ENCODE measurements at places on chromosomes 7 and 10.

DNA sequence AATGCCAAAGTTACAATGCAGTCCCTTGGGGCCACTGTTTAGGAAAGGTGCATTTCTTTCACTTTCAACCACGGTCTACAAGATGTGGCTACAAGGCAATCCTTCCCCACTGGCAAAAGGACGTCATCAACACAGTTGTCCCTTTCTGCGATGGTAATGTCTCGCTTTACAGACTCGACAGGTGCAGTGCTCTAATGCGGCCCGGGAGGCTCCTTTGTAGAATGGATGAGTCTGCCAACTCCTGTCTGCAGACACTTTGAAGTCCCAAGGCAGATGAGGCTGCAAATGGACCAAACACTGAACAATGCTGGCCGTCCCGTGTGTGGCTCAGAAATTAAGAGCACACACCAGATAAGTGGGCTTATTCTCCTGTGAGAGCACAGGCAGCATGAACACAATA is 133.7 kb downstream of the PIP4K2A start:
- H3K27ac ChIP-seq, result no peak overlapping the region
- H3K36me3 ChIP-seq, result peaks cover 54% of the 10 kb centered on the region
- no peak for DNase-seq
- peaks cover 14% of the 10 kb centered on the region for H3K4me1 ChIP-seq
- no peak overlapping the region for H3K4me3 ChIP-seq

GRCh38 chr10:70299876-70300275 is 16.1 kb upstream of the NPFFR1 start:
- no peak for DNase-seq
- peaks cover 5% of the 10 kb centered on the region for H3K4me1 ChIP-seq
- no peaks in the 10 kb centered on the region for H3K36me3 ChIP-seq
- H3K4me3 ChIP-seq, result no peak overlapping the region
- no peak overlapping the region for H3K27ac ChIP-seq
- H3K27me3 ChIP-seq, result no peaks in the 10 kb centered on the region

DNA sequence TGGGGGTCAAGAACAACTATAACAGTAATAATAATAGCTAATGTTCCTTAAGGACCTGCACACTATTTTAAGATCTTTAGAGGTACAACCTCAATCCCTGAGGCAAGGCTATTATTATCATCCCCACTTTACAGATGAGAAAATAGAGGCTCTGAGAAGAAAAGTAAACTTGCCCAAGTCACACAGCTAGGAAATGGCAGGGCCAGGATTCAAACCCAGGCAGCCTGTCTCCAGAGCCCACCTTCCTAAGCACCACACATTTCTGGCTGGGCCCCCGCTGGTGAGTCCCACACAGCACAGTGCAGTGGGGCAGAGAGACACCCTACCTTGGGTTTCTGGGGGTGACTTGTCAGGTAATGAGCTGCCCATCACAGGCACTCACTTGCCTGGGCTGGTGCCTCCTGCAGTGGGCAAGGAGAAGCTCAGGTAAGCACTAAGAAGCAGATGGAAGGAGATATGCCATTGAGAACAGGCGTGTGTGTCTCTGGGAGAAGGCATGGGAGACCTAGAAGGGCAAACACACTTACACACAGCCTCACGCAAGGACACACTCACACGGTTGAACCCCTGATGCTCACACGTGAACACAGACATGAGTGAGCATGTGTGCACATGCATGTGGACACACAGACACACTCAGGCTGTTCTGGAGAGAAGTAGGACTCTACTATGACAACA is 104.4 kb upstream of the ZMIZ1 start:
- H3K27ac ChIP-seq, result no peak overlapping the region
- H3K4me1 ChIP-seq, result no peaks in the 10 kb centered on the region
- no peaks in the 10 kb centered on the region for H3K36me3 ChIP-seq
- DNase-seq, result no peak
- H3K4me3 ChIP-seq, result no peak overlapping the region

GRCh38 chr10:36765782-36766414 is 359.5 kb upstream of the ANKRD30A start:
- no peaks in the 10 kb centered on the region for H3K36me3 ChIP-seq
- H3K27ac ChIP-seq, result no peak overlapping the region
- DNase-seq, result no peak

DNA sequence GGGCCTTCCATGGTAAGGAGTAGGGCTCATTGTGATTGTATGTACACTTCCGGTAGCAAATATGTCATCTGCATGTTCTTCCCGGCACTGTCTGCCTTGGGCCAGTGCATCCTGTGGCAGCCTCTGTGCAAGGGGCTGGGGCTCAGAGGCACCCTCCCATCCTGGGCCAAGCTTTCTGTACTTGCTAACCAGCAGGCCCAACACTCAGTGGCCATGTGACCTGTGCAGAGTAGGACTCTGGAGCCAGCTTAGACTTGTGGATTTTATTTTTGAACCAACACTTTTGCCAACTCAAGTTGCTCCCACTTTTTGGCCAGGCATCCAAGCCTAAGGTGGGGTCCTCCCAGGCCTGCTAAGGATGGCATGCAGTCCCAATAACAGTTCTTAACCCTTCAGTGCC is 25.0 kb downstream of the LDB3 start:
- no peak for DNase-seq
- H3K4me3 ChIP-seq, result no peak overlapping the region
- no peak overlapping the region for H3K27ac ChIP-seq
- no peaks in the 10 kb centered on the region for H3K36me3 ChIP-seq
- peaks cover 5% of the 10 kb centered on the region for H3K4me1 ChIP-seq

DNA sequence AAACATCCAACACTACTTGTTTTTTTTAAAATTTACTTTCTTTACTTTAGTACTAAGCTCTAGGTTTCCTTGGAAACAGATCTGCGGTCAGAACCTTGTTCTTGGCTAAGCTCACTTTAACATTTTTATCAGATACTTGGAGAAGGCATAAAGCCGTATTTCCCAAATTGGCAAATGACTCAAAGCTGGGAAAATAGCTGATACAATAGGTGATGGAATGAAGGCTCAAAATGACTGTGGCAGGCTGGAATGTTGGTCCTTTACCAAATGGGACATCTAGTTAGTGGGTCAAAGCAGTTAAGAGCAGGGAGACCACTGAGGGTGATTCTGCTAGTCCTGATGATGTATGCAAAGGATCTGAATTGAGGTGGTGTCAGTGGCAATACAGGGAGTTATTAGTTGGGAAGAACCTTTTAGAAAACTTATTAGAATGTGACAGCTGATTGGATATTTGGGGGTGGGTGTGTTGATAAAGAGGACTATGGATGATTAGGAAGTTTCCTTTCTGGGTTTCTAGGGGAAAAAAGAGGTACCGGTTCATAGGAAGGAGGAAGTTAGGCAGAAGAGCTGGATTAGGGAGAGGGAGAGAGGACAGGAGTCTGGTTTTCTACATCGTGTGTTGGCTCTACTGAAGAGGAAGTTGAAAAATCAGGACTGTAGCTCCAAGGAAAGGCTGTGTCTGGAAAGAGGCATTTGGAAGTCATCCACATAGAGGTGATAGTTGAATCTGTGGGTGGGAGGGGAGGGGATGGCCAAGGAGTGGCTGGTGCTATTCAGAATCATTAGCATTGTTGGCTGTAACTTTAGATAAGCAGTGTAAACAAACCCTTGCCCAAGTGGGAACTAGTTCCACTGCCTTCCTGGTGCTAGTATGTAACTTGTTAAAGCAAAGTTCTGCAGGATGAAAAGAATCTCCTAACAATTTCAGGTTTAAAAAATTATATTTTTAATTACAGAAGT is 13.1 kb downstream of the PLCE1 start:
- peaks cover 17% of the 10 kb centered on the region for H3K27me3 ChIP-seq
- no peaks in the 10 kb centered on the region for H3K4me1 ChIP-seq
- no peak overlapping the region for H3K27ac ChIP-seq
- no peaks in the 10 kb centered on the region for H3K36me3 ChIP-seq
- H3K4me3 ChIP-seq, result no peak overlapping the region
- no peak for DNase-seq

DNA sequence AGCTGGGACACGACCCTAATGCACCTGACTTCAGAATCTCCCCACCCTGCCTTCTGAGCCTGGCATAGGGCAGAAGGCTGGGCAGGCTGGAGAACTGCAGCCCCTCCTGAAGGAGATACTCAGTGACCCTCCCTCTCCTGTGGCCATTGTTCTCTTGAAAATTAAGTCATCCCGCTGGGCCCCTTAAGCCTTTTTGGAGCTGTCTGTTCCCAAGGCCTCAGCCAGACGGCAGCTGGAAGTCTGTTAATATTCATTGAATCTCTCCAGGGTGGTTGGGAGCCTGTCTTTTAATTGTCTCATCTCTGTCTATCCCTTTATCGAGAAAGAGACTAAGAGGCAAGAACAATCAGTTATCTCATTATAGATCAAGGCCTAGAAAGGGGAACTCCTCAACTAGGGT is 118.1 kb upstream of the PCBD1 start:
- no peaks in the 10 kb centered on the region for H3K4me1 ChIP-seq
- no peaks in the 10 kb centered on the region for H3K27me3 ChIP-seq
- DNase-seq, result no peak
- H3K4me3 ChIP-seq, result no peak overlapping the region

DNA sequence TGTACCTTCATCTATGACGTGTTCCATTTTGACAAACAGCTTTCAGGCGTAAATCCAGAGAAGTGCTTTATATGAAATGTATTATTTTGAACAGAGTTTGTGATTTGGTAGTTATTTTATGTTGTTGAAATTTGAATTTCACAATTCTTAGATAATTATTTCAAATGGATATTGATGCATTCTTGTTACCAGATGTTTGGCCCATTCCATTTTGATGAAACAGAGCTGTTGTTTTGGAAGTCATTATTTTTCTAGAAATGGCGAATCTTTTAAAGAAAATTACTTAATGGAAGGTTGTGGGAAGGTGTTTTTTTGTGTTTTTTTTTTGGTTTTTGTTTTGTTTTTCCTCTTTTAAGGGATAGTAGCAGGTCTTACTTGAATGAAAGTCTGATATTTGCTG is 2.4 kb downstream of the OTUD1 start:
- H3K27ac ChIP-seq, result peak overlapping the region; percentile 91
- peaks cover 49% of the 10 kb centered on the region for H3K4me1 ChIP-seq
- peaks cover 42% of the 10 kb centered on the region for H3K36me3 ChIP-seq

- H3K36me3 ChIP-seq, result no peaks in the 10 kb centered on the region
- DNase-seq, result no peak
- no peak overlapping the region for H3K4me3 ChIP-seq
- H3K27ac ChIP-seq, result no peak overlapping the region
- no peaks in the 10 kb centered on the region for H3K4me1 ChIP-seq
Observed at GRCh38 chr7:98802781-98803110, 67.1 kb downstream of the TMEM130 start.

All from activated CD4-positive, alpha-beta T cell treated with anti-CD3 and anti-CD28 coated beads, Interleukin-2, amount 10 ng/mL, durations not matched to agents 7 days and 5 days (primary cell).